ENCODE measurements at places on chromosomes 13 and 19. TPM values are rescaled to one million over a fixed set of nuclear protein-coding genes. Genes with fewer than 3 reads are reported as not detected.

The STOML3 gene
- total RNA-seq = not detected

The ZNF791 gene
- total RNA-seq = 3.0 TPM

The C13orf42 gene
- total RNA-seq = not detected

The DNMT1 gene
- total RNA-seq = 136 TPM

The NPAS1 gene
- not detected for total RNA-seq

The NTN5 gene
- not detected for total RNA-seq

The DCT gene
- not detected for total RNA-seq

The RNF225 gene
- 0.99 TPM for total RNA-seq

The METTL21C gene
- not detected for total RNA-seq

The SHISA7 gene
- total RNA-seq = not detected

The PGLYRP1 gene
- total RNA-seq = not detected

The CLEC17A gene
- total RNA-seq = not detected

The ZNF835 gene
- total RNA-seq = not detected

The ATP1A3 gene
- total RNA-seq = 0.10 TPM

The GFY gene
- not detected for total RNA-seq

The SH2D3A gene
- total RNA-seq = 119 TPM

The KLF2 gene
- 5.9 TPM for total RNA-seq

The TTYH1 gene
- total RNA-seq = not detected

The CD33 gene
- not detected for total RNA-seq

The IRS2 gene
- total RNA-seq = 9.1 TPM

The TYK2 gene
- 81.1 TPM for total RNA-seq

The FAM174C gene
- total RNA-seq = 183 TPM

The ATP4B gene
- total RNA-seq = not detected

The MUC16 gene
- total RNA-seq = 0.03 TPM

The SOX1 gene
- not detected for total RNA-seq

The DMKN gene
- total RNA-seq = 7.0 TPM

The ZNF99 gene
- total RNA-seq = not detected

The NAPSA gene
- 0.08 TPM for total RNA-seq

The ISOC2 gene
- total RNA-seq = 323 TPM

The ADGRE2 gene
- not detected for total RNA-seq

The CRX gene
- not detected for total RNA-seq

The KLK4 gene
- not detected for total RNA-seq

The ZNF486 gene
- 0.15 TPM for total RNA-seq

The TYROBP gene
- not detected for total RNA-seq

The PODNL1 gene
- total RNA-seq = 0.34 TPM

The POU4F1 gene
- not detected for total RNA-seq

The ZNF823 gene
- 3.6 TPM for total RNA-seq

The CALR gene
- 831 TPM for total RNA-seq

The FCAR gene
- not detected for total RNA-seq

The ZNF773 gene
- 5.5 TPM for total RNA-seq
